ENCODE measurements at places on chromosomes 7 and 10. TPM values are rescaled to one million over a fixed set of nuclear protein-coding genes. Genes with fewer than 3 reads are reported as not detected.

GRCh38 chr7:155962191-155962967 lies 150.1 kb upstream of the SHH start:
- no peak for DNase-seq

The VPS37D gene
- 4.2 TPM for total RNA-seq

DNA sequence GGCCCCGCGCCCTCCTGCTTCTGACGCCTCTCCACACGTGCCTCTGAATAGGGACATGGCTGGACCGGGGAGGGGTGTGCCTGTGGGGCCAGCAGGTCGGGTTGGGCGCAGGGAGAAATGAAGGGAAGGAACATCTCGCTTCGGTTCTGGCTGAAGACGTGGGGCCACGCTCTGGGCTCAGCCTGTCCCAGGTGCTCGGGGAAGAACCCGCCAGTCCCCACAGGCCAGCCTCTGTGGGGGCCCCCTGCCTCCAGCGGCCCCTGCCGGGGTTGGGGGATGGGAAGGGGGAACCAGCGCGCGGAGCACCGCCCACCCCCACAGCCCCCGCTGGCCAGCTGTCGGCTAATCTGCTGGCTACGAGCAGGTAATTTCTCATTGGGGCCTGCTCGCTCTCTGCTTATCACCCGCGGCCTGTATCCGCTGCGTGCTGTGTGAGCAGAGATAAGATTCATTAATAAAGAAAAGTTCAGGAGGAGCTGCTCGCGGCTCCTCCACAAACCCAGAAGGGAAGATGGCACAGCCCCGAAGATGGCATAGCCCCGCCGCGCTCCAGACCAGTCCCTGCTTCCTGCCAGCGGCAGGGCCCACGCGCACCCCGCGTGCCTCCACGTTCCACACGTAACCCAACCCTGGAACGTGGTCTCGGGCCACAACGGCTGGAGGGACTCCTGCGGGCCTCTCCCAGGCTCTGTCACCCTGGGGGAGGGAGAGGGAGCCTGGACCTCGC lies 186.2 kb downstream of the ELFN1 start:
- DNase-seq = no peak

DNA sequence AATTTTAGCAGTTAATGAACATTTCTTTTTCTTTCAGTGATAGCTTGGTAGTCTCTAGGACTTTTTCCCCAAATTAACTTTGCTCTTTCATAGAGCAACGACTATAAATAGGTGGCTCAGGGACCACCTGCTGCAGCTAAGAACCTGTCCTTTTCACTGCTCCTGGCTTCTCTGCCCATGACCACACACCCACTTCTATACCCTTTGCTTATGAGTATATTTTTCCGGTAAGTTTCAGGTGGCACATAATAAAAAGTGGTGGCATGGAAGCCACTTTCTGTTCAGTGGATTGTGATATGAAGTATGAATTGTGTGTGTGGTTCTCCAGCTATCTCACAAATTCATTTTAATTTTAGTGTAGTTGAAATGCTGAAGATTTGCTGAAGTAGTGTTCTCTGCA lies 1.2 kb downstream of the ING3 start:
- peak; percentile 10 for DNase-seq

DNA sequence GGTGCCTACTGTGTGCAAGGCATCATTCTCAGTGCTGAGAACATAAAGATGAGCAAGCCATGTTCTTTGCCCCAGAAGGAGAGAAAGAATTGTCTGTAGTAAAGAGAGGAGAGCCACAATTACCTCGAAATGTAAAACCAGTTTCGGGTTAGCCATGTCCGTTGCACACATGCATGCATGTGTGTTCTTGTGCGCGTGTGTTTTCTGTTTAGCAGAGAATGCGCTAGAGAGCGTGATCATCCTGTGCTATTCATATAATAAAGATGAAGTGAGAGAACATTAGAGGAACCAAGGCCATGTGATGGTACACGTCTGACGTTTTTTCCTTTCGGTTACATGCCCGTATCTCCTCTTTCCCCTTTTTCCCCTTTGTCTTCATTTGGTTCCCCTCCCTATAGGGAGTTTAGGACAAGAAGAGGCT lies 158.2 kb downstream of the CELF2 start:
- no peak for DNase-seq

Data from tongue (tissue), 3 donors.